Placental pericyte (primary cell): ENCODE measurements at places on chromosomes 1 and 21. TPM values are rescaled to one million over a fixed set of nuclear protein-coding genes. Genes with fewer than 3 reads are reported as not detected.

Gene NBPF8
- 10.9 and 11.4 TPM in 2 replicates for total RNA-seq

Gene WDR64
- not detected in 2 replicates for total RNA-seq

Gene HENMT1
- total RNA-seq: 2.8 and 8.6 TPM in 2 replicates

Gene ATP1A1
- 152 and 173 TPM in 2 replicates for total RNA-seq

Gene CYP4A11
- not detected in 2 replicates for total RNA-seq

Gene CD1D
- 0.14 and 0.66 TPM in 2 replicates for total RNA-seq

Gene SRGAP2B
- total RNA-seq: 46.5 and 64.8 TPM in 2 replicates

Gene TRAF5
- 9.0 and 13.3 TPM in 2 replicates for total RNA-seq

Gene SYT2
- total RNA-seq: not detected in 2 replicates

Gene PROK1
- total RNA-seq: not detected in 2 replicates

Gene IL22RA1
- total RNA-seq: under 0.01 TPM in 1 of 2 replicates, not detected in the other
